Cerebellum (tissue), 4 donors: ENCODE measurements at places on chromosomes 11 and 22.

DNA sequence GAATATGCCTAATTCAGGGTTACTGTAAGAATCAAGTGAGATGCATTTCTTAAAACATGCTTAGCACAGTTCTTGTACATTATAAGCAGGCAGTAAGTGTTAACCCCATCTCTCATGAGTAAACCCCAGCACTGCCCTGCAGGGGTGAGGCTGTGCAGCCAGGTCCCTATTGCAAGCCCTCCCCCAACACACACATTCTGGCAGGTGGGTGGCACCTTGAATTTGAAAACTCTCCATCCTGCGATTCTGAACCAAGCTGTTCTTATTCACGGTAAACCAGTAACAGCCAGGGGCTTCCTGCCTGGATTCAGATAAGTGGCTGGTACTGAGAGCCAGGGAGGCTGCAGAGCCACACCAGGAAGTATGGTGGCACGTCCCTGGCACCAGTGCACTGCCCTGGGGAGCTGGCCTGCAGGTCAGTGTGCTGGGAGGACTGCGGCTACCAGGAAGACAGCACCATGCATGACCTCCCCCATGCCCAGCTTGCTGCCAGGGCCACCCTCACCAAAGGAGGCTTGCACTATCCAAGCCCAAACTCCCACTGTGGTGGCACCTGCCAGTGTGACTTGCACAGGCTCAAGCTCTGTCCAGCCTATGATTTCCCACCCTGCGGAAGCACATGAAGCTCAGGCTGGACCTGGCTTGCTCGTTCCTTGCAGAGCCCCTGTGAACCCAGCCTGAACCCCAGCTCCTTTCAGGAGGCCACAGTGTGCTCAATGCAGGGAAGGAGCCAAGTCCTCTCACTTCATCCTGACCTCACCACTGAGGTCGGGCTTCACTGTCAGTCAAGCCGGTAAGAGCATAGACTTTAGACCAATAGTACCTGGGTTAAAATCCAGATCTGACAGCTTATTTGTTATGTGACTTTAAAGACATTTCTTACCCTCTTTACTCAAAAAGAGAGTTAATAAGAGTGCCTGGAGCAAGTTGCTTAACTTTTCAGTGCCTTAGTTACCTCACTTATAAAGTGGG, 88.1 kb downstream of the MICAL2 start:
- DNase-seq = no peak

DNA sequence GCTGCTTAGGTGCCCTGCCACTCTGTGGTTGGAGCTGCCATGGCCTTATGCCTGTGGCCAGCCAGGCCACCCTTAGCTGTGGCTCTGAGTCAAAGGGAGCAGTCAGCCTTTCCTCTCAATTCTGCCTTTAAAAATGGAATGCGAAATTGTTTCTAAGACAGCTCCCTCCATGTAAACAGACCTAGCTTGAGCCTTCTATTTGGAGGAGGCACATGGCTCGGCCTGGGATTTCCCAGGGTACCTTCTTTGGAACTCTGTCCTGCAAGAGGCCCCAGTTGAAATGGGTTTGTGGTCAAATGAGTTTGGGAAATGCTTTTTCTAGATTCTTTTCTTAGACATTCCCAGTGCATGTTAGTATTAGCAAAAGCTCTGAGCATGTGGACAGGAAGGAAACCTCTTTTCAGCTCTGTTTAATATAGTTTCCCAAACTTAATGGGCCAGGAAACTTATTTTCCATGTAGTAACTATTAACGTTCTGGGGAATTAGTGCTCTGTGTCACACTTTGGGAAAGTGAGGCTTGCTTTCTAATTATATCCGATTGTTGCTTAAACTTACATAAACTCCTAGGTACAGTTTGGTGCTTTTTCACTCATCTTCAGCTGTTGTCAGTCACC, 7.8 kb downstream of the PHOX2A start:
- no peak for DNase-seq

DNA sequence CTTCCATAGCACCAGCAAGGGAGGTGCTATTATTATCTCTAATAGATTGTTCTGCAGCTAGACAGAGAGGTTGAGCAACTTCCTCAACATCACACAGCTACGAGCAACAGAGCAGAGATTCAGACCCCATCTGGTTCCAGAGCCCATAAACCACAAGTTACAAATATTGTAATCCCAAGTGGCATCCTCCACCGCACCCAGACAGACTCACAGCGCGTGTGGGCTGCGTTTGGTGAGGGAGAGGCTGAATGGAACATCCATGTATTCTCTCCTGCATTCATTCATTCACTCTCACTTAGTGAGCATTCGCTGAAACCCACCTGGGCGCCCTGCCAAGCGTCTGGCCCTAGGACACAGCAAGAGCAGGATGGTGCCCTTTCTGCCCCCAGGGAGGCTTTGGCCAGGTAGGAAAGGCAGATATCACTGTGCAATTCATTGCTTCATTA, 33.5 kb downstream of the LIF start:
- no peak for DNase-seq

DNA sequence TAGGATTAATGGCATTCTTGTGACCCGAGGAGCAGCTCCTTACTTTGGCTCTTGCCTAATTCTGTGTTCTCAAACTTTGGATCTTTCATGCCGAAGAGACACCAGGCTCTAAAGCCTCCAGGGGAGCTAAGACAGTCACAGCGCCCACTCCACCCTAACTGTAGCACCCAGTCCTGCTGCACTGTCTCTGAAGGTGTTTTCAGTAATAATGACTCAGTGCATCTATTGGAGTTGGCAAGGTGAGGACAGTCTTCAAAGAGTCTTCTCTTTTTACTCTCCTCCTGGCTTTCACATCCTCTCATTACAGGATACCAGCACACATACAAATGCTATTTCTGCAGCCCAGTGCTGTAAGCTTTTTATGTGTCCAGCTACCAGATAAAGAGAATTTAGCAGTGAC, 69.4 kb downstream of the PPFIBP2 start:
- DNase-seq = no peak

GRCh38 chr11:62150887-62151736, 27.3 kb downstream of the INCENP start:
- DNase-seq = no peak

DNA sequence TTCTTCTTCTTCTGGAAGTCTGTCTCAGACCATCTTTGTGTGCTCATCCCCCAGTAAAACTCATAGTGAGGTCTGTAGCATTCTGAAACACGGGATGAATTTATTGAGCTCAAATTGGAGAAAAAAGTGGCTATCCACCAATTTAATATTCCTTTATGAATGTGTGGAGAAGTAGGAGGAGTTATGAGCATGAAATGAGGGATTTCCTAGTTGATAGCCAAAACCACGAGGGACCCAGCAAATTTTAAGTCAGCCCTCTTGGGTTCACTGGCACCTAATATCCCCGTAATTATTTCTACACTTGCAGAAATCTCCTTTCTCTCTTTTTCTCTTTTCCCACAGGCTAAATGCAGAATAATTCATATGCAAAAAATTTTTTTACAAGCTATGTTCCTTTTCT, at the start of gene OR52A1:
Gene OR52A1 (minus strand): TSS at position 101 of the 400 bp plus-strand sequence. CDS start 2,388 bp downstream, outside the sequence.
- no peak for DNase-seq

DNA sequence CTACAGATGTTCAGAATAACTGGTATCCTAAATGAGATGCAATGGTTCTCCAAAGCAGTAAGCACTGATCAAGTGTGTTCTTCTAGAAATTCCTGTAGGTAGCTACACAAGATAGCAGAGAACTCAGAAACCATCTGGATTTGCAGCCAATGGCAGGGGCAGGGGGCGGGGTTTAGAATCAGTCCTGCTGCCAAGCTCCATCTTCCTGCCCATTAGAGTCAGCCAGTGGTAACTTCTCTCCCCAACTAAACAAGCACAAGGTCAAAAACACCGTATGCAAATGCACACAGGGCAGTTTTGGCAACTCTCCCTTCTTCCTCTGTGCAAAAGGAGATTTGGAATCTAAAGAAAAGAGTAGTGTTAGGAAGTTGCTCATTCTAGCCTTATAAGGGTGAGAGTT, 237.5 kb upstream of the CCDC90B start:
- no peak for DNase-seq

- no peak for DNase-seq
Measured at GRCh38 chr11:46697303-46697702, 3.1 kb downstream of the ARHGAP1 start.

GRCh38 chr11:27520226-27520625, 13.7 kb upstream of the LIN7C start:
- no peak for DNase-seq

DNA sequence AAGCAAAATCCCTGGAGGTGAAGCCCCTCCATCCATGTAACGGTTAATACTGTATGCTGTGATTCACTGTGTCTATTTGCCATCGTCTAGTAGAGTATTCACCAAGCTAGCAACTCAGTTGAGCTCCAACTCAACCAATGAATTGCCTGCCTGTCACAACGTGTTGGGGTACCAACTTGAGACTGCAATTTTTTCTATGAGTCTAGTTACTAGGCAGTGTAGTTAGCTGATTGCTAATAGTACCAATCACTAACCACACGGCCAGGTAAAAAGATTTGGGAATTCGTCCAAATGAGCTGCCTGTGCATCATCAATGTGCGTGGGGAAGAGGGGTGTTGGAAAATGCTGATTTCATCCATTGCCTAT, 1.0 kb upstream of the BTG4 start:
- no peak for DNase-seq

- no peak for DNase-seq
Measured at GRCh38 chr22:24681236-24681635, 78.2 kb downstream of the GGT1 start.

DNA sequence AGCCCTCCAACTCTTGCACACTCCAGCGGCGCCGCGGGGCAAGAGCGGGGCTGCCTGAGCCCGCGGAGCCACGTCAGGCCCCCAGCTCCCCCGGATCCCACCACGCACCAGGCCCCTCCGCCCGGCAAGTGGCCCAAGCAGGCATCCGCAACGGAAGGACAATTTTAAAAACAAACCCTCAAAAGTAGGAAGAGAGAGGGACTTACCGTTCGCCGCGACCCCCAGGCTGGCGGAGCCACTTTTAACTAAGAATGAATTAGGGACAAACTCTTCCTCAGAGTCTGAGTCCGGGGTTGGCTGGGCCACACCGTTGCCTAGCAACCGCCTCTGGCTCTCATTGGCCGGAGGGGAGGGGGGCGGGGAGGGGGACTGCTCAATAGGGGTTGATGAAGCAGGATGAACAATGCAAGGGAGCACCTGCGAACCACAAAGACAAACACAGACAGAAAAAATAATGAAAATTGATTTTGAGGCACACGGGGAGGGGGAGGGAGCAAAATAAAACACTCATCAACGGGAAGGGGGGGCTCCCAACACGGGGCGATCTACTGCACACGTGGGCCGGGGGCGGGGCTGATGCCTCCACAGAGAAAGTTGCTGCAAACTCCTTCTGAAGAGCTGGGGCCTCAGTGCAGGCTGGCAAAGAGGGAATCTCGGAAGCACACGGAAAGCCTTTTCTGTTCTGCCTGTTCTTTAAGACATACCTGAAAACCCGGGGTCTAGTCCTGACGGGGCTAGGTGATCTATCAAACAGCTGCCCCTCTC, 387.5 kb upstream of the NARS2 start:
- DNase-seq = peak; percentile 17

GRCh38 chr22:19904935-19905334, 36.6 kb upstream of the COMT start:
- DNase-seq = no peak

- DNase-seq = no peak
Measured at GRCh38 chr22:49512487-49513165, 315.0 kb downstream of the BRD1 start.

GRCh38 chr22:25372000-25372595, 152.7 kb downstream of the CRYBB2 start:
- no peak for DNase-seq

GRCh38 chr11:124758355-124759265, 3.5 kb downstream of the ESAM start:
- DNase-seq = peak; percentile 35

GRCh38 chr11:68551223-68551622, 90.7 kb downstream of the PPP6R3 start:
- no peak for DNase-seq

GRCh38 chr11:57299150-57299737, 25.5 kb downstream of the TNKS1BP1 start:
- DNase-seq = no peak

DNA sequence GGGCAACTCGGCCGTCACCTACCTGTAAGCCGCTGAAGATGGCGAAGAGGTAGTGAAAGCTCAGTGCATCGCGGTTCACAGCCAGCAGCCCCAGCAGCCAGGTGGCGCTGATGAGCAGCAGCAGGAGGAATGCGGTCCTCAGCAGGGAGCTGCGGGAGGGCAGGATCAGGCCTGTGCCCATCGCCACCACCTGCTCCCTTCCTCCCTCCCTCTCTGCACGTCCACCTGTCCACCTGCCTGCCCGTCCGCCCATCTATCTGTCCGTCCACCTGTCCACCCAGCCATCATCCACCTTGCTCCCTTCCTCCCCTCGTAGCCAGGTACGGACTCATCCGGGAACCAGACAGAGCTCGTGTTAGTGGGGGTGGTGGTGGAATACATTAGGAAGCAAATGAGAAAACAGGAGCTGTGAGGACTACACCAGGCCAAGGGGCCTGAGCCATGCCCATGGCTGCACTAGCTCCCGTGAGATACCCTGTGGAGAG, 32.2 kb downstream of the TRMU start:
- no peak for DNase-seq

GRCh38 chr11:43779306-43779705, 98.8 kb downstream of the HSD17B12 start:
- DNase-seq = no peak

GRCh38 chr11:1208394-1209261, 14.2 kb upstream of the MUC5B start:
- no peak for DNase-seq

DNA sequence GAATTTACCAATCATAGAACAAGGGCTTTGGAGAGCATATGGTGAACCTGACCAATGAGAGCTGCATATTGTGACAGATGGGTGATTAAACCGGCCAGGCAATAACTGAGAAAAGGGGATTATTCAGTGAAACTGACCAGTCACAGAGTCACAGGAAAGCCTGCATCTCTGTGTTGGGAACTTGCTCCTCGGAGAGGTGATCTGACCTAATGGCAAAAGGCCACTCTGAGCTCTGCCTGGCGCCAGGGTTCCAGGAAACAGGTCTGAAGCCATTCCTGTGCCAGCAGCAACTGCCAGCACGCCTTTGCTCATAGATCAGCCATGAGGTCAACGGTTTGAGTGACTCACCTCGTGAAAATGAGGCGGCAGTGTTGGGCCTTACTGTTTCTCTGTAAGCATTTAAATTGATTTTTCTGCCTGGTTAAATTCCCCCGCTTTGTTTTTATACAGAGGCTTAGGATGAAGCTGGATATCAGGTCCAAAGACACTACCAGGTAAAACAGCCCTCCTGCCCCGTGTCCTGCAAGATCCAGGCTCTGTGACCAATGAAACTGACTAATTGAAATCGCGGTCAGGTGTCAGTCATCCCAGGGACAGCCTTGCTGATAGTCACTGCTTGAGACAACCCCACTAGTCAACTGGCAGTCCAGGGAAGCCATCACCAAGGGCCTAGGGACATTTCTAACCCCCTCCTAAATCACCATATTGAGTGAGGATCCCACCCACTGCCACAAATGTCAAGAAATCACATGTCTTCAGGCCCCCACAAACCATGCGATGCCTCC, 35.8 kb upstream of the MYOD1 start:
- no peak for DNase-seq

- DNase-seq = no peak
Measured at GRCh38 chr11:124069429-124070401, 28.6 kb upstream of the OR10G7 start.

GRCh38 chr11:117814766-117815261, 9.7 kb downstream of the FXYD2 start:
- no peak for DNase-seq

GRCh38 chr22:50040717-50041116, 17.4 kb downstream of the TTLL8 start:
- no peak for DNase-seq
